ENCODE measurements at places on chromosomes 7 and 10.

GRCh38 chr10:72331575-72332422, 22.9 kb downstream of the DNAJB12 start:
- peak; percentile 93 for DNase-seq

DNA sequence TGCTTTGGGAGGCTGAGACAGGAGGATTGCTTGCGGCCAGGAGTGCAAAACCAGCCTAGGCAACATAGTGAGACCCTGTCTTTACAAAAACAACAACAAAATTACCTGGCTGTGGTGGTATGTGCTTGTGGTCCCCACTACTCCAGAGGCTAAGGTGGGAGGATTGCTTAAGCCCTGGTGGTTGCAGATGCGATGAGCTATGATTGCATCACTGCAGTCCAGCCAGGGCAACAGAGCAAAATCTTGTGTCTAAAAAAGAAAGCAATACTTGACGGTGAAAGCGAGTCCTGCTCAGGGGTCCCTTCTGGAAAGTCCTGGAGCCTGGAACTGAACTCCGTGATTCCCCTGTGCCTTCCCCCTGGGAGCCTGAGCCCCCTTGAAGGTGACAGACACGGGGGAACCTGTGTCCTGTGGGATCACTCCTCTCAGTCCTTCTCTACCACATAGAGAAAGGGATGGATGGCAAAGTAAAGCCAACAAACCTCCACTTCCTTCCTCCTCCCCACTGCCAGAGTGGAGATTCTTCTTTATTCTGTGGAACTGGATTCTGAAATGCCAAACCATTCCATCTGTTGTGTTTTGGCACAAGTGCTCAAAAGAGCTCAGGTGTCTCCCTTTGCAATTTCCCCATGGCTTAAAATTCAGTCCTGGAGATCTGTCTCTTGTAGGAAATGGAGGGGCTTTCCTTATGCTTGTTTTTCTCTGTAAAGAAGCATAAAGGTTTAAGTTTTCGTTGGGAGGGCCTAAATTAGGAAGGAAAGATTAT, 50.6 kb downstream of the KIAA1217 start:
- DNase-seq, result no peak

GRCh38 chr7:1233333-1234048, 819 bp downstream of the UNCX start:
- no peak for DNase-seq

DNA sequence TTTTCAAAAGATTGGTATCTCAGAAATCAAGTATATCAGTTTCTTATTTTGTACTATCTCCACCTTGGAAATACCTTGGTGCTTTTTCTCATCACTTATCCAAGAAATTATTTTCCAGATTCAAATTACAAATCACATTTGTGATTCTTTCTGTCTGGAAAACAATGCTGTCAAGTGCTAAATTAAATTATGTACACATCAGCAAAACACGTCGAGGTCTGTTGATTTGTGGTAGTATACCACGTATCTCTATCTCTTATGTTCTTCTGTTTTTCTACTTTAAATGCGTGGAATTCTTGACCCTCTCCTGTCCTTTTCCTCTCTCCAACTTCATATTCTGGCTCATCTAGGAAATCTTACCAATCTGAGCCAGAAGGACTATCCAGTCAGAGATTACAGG, 214.5 kb downstream of the PTN start:
- no peak for DNase-seq

- peak; percentile 35 for DNase-seq
Measured at GRCh38 chr7:2522780-2523433, 3.3 kb downstream of the LFNG start.

DNA sequence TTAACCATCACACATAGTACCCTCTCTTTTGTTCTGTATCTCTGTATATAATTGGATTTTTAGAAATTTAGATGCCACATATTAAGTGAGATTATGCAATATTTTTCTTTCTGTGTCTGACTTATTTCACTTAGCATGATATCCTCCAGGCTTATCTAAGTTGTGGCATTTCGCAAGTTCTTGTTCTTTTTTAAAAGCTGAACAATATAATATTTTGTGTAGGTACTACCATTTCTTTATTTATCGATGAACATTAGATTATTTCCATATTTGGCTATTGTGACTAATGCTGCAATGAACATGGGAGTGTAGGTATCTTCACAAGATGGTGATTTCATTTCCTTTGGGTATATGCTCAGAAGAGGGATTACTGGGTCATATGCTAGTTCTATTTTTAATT, 295.0 kb downstream of the SUGCT start:
- no peak for DNase-seq

DNA sequence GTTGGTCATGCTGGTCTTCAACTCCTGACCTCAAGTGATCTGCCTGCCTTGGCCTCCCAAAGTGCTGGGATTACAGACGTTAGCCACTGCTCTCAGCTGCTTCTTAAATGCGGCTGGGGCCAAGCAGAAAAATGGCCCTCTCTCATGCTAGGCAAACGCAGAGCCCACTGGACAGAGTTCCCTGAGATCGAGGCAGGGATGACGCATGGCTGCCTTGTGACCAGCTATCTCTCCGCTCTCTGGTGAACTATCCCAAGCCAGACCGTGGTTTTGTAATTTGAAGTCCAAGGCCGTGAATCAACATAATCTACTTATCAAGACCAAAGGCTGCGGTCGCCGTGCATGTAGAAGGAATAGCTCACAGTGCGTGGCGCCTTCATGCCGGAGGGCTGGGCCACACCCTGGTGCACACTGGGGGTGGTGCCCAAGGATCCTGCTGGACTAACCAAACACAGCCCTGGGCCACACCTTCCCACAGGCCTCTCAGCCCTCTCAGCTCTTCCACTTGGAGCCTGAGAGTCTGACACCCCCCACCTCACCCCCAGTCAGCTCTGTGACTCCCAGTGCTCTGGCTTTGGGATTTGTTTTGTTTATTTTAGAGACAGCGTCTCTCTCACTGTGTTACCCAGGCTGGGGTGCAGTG, 88.1 kb upstream of the CUX1 start:
- DNase-seq, result no peak

DNA sequence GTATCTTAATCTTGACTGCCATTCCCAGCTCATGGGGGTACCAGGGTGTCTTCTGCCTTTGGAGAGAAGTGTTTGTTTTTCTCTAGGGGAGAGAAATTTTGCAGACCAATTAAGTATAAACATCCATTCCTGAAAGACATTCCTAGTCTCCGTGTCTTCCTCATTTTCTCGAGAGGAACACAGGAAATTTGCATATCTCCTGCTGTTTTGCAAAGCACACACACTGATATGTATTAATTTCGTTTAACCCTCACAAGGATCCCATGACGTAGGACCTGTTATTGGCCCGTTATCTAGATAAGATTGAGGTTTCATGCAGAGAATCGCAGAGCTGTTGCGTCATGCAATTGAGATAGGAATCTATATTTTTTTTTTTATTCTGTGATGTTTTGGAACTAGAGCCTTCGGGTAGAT, 944 bp downstream of the RHBDD2 start:
- no peak for DNase-seq

GRCh38 chr10:74926791-74927585, 100.6 kb downstream of the KAT6B start:
- no peak for DNase-seq

DNA sequence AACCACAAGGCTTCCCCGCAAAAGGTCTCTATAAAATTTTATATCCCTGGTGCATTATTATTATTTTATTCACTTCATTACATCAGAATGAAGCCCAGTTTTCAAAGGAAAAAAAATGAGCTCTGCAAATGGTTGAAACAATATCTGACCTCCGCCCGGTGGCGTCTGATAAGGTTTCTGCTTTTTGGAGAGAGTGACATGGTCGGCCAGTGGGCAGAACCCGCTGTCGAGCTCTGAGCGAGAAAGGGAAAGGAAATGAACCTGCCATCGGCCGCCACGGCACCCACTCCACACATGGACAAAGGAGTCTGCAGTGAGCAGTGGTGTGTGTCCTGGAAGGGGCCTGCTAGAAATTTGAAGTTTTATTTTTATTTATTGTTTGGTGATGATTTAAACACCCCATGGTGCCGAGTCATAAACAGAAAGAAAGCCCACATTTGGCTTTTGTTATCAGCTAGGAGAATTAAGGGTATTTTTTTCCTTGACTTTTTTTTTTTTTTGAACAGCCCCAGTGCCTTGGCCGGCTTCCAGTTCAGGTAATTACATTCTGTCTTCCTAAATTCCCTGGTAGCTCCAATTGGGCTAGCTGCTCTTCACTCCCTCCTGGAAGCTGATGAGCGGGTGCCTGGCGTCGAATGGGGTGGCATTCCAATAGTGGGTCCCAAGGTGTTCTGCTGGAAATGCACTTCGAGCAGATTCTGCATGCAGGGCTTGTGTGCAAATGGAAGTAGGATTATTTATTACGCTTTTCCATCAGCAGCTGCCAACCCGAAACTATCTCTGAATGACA, 149.4 kb upstream of the MKI67 start:
- DNase-seq, result no peak

GRCh38 chr7:101957744-101958525, 140.5 kb downstream of the CUX1 start:
- DNase-seq, result no peak

GRCh38 chr7:128323459-128324367, 20.0 kb downstream of the RBM28 start:
- DNase-seq, result no peak

GRCh38 chr7:15099074-15099473, 196.5 kb upstream of the DGKB start:
- no peak for DNase-seq

- no peak for DNase-seq
Measured at GRCh38 chr7:147171013-147171391, 1054.4 kb downstream of the CNTNAP2 start.

DNA sequence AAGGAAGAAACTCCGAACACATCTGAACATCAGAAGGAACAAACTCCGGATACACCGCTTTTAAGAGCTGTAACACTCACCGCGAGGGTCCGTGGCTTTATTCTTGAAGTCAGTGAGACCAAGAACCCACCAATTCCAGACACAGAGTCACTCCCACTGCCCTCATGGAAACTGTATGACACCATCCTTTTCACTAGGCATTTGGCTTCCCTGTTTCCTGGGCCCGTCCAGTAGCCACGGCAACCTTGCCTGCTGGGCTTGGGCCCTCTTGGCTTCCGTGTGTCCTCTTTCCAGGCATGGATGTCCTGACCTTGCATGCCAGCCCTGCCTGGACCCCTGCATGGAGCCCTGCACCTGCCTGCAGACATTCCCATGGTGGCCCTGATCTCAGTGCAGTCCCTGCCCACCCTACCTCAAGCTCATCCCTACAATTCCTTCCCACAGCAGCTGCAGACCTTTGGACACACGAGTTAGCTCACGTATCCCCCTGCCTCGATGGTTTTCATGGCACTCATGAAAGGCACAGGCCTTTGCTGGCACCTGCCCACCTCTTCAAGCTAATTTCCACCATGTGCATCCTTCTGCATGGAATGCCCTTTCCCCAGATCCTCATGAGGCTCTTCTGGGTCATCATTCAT, 6.7 kb downstream of the SH2D4B start:
- no peak for DNase-seq

DNA sequence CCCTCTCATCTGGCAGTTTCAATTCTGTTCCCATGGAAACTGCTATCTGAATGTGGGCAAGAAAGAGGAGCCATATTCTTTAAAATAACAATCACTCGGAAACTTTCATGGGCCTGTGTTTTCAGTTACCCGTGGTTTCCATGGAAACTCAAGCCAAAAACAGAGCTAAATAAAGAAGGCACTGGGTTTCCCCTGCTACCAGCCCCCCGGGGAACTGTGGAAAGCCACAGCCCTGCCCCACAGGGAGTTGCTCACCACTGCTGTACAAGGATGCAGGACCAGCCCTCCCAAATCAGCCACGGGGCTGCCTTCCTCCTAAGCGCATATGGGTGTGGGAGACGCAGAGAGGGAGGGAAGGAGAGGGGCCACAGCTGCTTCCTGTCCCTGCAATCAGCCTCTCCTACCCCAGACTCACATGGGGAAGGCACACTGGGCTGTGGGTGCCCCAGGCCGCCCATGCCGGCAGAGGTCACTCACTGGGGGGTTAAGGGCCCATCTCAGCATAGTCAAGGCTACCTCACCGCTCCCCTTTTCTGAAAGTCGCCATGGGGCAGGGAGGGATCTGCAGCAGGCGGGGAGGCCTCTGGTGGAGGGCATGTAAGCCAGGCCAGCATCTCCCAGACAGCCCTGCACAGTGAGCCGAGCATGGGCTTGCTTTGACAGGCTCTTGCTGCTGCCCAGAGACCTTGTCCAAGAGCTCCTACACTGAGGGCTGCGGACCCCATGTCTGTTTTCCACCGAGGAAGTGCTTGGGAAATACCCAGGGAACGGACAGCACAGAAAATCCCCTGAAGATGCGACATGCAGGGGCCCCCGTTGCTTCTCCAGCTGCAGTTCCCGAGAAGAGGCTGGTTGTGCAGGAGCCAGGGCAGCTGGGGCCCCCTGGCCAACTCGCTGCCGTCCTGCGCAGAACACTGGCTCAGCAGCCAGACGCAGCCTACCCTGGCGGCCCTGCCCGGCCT, 157.3 kb upstream of the PPP2R2D start:
- DNase-seq, result no peak

DNA sequence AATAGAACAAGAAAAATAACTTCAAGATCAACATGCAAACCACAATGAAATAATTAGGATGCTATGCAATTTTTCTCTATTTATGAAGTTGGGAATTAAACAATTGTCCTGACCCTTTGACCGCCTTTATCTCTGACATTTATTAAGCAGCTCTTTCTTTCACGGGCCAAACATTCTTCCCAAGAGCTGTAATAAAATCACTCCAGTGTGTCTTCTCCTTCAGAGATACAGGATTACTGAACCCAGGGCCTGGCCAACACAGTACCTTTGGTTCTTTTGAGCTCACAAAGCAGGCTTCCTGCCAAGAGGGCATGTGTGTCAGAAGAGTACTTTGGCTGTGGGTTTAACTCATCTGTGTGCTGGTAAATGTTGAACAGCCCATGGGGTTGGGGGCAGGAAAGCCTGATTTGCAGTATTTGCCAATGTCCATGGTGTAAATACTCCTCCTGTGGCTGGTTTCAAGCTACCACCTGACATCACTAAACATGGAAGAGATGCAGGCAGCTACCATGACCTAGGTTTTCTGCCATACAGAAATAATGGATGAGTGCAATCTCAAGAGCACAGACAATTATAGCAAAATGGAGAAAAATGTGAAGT, 121.7 kb downstream of the FANK1 start:
- no peak for DNase-seq

DNA sequence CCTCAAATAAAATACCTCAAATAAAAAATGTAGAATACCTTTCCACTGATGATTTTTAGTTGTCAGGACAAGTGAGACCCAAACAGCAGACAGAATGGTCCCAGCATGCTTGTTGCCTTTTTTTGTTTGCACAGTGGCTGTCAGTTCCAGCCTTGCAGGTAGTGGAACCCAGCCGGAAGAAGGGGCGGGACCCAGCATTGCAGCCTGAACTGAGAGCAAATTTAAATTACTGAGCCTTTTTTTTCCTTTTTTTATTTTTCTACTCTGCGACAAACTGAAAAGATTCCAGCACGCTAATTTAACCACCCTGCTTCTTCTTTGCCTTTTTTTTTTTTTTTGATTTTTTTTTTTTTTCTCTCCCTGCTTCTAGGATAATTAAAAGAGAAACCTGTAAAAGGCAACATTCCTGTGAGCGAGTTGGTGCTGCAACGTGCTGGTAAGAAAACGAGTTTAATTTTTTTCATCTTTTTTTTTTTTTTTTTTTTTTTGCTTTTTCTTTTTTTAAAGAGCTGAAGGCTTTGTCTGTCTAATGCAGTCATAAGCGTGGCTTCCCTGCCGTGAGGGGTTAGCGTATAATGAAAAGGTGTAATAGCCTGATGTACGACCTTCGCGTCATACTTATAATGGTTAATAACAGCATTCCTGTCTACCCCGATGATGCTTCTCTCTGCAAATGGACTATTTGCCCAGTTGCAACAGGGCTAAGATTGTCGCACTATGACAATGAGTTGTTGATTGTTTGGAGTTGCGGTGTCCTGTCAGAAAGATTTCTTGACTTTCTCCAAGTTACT, 555.3 kb upstream of the CELF2 start:
- no peak for DNase-seq

Data from midbrain (tissue), 1 donor.